Pancreas (tissue), 10 donors: ENCODE measurements at places on chromosomes 7 and 10.
A peak's percentile ranks its signal among the peaks of the same experiment; 100 is the strongest.

DNA sequence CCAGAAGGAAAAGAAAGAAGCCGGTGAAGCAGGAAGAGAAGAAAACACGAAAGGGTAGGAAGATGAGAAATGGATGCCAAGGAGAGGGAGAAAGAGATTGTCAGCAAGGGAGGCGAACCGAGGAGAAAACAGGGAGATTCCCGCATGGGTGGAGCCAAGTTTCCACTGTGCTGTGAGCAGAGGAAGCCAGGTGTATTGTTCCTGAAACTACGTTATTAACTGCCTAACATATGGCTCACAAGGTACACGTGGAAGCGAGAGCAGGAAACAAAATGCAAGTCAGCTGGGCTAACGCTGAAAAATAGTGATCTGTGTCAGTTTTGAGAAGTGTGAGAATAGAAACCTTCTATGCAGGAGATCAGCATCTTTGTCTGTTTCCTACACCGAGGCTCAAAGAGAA lies 20.4 kb upstream of the HIPK2 start:
- no peak for DNase-seq

DNA sequence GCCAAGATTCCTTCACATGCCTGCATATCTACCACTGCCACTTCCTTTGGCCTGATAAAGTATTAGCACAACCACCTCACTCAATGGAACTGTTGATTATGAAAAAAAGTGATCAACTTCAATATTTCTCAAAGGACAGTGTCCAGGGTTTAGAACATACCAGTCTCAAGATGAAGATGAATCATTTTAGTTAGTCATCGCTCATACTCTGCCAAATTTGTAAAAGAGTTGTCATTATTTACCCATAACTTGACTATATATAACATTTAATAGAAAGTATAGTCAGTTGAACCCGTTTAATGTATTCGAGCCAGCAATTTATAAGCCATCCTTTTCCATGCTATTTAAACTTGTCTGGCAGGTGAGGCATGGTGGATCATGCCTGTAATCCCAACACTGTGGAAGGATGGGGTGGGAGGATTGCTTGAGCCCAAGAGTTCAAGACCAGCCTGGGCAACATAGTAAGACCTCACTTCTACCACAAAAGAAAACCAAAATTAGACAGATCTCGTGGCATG lies 33.2 kb downstream of the SPAM1 start:
- DNase-seq, result no peak

DNA sequence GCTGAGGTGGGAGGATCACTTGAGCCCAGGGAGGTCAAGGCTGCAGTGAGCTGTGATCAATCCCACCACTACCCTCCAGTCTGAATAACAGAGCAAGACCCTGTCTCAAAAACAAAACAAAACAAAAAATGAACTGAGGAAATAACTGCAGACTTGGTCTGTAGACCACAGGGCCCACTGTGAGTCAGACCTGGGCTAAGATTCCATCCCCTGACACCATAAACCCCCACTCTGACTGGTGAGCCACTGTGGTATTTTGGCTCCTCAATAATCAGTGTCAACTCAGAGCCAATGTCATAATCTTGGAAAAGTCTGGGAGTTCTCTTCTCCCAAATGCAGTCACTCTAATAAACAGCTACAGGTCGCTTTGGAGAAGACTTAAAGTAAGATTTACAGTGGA lies 24.0 kb upstream of the ERCC6 start:
- no peak for DNase-seq

DNA sequence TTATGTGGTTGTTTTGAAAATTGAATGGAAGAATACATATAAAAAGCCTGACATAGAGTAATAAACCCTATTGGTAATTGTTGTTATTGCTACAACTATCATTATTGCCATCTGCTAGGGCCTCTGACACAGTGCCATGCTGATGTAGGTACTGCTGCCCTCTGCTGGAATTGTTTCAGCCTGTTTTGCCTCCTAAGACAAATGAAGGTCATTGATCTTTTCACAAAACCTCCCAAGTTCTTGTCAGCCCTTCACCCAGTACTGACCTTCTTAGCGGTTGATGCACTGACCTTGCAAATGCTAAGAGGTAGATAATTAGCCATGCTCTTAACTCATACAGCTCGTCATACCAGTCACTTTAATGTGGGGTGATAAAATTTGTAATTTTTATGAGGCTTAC lies 975.2 kb downstream of the SORCS1 start:
- no peak for DNase-seq

- DNase-seq, result no peak
These were observed 180.6 kb downstream of the PHTF2 start for GRCh38 chr7:77979219-77979618.

DNA sequence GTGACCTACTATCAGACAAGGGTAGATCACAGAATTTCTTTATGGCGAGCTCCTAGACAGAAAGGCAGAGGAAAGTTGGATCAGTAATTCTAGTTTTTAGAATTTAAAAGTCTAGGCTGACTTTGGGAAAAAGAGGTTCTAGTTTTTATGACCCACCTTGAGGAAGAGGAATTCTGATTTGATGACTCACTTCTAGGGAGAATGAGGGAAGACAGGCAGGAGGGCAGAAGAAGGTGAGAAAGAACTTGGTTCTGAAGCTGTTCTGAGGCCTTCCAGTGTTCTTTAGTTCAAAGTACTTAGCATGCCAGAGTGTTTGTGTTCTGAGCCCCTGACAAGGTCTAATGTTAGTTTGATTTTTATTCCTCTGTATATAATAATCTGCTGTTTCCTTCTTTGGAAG lies 97.2 kb downstream of the PODXL start:
- DNase-seq, result no peak

- DNase-seq, result no peak
These were observed 132.2 kb upstream of the CAV2 start for GRCh38 chr7:116367171-116367813.

DNA sequence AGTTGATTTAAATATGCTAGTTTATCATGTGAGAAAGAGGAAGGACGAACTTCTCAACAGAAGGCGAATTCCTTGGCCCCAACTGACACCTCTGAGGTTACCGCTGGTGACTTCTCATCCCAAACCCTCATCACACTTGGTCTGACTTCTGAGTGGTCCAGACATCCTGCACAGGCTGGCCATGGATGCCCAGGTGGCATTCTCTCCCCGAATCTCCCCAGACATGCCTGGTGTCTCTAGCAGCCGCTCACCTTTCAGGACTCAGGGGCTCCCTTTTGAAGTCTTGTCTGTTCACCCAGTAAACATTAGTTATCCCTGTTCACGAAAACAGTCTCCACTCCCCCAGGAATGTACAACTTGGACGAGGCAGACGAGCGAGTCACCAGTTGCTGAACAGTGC lies 157.7 kb downstream of the ADARB2 start:
- no peak for DNase-seq

- DNase-seq, result no peak
These were observed 289.3 kb downstream of the PTEN start for GRCh38 chr10:88152728-88153133.

DNA sequence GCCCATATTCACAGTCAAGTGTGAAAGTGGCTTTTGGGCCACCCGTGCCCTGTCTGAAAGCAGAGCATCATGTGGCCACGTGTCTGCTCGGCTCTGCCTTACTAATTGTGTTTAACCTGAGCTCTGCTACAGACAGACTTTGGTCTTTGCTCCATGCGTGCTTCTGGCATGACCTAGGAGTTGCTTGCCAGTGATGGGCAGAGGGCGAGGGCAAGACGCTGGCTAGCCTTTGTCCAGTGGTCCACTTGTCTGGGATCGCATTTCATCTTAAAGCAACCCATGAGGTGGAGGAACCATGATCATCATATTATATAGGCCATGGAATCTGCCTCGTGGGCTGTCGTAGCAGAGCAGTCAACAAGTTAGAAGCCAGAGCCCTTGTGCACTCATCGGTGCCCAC lies 123.3 kb upstream of the INSYN2A start:
- DNase-seq, result no peak

- DNase-seq, result no peak
These were observed 3.7 kb downstream of the PON1 start for GRCh38 chr7:95320651-95321050.

- DNase-seq, result no peak
These were observed 16.0 kb downstream of the SEMA3C start for GRCh38 chr7:80902716-80903308.

DNA sequence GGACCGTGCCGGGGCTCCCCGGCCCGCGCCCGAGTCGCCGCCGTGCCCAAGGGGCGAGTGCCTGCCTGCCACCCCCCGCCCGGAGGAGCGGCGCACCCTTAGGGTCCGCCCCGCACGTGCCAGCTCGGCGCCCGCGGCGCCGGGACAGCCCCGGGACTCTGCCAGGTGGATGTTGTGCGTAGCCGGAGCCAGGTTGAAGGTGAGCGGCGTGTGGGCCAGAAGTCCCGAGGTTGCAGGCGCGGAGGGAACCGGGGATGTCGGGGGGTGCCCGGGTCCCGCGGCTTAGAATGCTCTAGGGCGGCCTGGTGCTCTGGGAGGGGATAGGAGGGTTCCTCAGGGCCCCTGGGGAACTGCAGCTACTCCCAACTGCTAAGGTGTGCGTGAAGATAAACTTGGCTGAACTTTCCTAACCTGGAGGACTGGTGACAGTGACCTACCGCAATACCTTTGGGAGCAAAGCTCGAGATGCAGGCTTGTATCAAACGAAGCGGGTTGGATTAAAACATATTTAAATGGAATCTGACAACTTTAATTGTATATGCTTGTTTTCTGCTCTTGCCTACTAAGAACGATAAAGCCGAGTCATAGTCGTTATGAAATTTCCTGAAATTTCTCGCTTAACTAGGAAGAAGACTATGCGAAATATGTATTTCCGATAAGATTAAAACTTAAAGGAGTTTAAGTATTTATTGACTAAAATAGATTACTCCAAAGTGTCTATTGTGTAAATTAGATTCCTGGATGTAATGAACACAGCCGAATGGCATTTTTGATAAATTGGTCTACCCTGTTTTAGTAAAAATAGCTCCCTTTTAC lies at the start of gene CUX1:
Gene CUX1 (plus strand): TSS at position 156 of the 816 bp plus-strand sequence. CDS start 14 bp downstream, at position 170.
- DNase-seq, result peak; percentile 56

DNA sequence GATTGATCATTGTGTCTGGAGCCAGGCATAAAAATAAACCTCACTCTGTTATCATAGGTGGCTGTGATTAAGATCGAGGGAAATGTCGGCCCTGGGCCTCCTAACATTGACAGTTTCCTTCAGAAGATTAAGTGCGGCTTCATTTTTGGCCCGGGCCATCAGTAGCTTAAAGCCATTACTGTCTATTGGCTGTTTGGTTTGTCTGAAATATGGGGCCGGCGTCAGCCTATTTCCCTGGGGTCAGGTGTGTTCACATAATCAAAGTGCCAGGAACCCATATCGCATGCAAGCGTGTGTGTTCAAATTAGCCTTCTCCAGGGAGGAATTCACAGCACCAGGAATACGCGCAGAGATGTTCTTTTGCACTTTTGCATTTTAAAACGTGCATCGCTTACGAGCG lies 114.7 kb downstream of the CUX1 start:
- peak; percentile 25 for DNase-seq

GRCh38 chr7:25850216-25850615 lies 301.8 kb upstream of the NFE2L3 start:
- DNase-seq, result no peak

GRCh38 chr10:78931321-78932053 lies 137.3 kb upstream of the ZMIZ1 start:
- no peak for DNase-seq

DNA sequence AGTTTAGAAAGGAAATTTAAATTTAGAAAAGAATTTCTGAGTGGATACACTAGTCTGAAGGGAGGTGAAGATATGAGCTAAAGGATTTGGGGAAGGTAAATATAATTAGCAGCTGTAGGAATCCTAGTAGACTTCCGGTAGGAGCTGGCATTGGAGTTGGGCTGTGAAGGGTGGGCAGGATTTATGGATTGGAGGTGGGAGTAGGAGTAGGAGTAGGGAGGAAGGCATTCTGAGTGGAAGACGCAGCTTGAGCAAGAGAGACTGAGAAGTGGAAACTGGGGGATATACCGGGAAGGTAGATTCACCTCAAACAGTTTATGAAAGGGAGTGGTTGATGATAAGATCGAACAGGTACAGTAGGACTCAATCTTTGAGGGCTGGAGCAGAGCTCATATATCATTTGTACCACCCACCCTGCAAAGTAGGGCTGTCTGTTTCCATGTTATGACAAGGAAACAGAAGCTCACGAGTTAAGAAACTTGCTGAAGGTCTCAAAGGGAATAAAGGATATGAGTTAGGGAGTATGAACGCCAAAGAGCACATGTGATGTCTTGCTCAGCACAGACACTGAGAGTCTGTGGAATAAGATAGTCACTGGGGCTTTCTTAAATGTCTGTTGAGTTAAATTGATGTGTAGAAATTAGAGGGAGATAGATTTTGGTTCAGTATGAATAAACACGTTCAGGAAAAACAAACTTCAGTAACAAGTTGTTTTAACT lies 81.6 kb downstream of the RPS24 start:
- DNase-seq, result no peak

- no peak for DNase-seq
These were observed 16.0 kb upstream of the ZNF273 start for GRCh38 chr7:64886956-64887545.

DNA sequence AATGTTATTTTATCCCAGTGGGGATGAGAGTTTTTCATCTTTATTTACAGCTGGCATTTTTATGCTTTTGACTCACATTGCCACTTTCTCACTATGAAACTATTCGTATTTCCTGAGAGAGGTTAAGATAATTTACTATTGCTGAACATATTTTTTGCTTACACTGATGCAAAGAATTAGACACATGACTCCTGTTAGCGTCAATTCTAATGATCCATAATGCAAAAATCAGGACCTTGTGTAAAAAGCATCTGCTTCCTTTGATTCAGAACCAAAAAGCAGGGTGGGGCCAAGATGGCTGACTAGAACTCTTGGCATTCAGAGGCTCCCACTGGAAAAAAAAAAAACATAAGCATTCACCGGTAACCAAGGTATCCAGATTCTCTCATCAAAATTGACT lies 464.8 kb downstream of the SEMA3D start:
- DNase-seq, result no peak

GRCh38 chr10:88256886-88257285 lies 326.2 kb downstream of the RNLS start:
- no peak for DNase-seq

DNA sequence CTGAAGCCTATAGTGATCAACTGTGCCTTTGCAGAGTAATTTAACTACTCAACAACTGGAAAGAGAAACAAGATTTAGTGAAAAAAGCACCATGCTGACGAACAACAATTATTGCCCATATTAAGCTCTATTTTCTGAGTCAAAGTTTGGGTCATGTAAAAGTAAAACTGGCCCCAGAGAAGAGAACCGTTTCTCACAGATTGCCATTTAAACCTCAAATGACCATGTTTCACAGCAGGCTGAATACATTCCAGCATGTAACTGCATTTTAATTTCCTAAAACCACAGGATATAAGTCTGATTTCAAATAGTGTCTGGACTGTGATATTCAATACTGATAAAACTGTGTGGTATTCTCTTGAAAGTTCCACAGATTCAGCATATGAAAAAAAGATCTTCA lies 140.7 kb downstream of the ATE1 start:
- DNase-seq, result no peak
